DMS153 (cell line): ENCODE measurements at places on chromosomes 12 and 14.

DNA sequence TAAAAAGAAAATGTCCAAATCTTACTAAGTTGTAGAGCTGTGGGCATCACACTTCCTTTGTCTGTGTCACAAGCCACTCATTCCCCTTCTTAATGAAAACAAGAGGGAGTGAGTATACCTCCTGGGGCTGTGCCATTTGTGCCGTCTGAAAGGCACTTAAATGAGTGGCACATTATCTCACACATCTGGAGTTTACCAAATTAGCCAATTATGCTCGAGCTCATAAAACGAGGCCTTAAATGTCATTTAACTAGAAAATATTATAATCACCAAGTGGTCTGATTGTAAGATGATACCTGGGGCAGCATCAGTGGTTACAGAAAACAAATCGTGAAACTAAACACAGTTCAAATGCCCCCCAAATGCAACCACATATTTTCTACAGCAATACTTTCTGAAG is 146.1 kb downstream of the PAX9 start:
- DNase-seq, result no peak

DNA sequence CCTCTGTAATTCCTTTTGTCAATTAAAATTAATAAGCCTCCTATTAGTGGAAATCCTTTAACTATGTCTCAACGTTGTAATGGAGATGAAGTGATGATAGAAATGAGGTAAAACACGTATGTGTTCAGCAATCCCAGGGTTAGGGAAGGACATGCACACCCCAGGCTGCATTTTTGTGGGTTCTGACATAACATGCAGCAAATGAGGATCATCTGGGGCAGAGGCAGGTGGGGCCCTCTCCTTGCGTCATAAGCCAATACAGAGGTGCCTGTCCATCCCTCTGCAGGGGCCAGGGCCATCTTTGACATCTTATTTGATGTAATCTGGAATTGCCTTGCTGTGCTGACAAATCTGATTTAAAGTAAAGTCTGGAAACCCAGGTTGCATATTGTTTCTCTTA is 73.2 kb downstream of the MYRFL start:
- no peak for DNase-seq

GRCh38 chr12:10753059-10753458 is 29.9 kb upstream of the YBX3 start:
- DNase-seq, result no peak

GRCh38 chr12:104291867-104292524 is 11.5 kb upstream of the EID3 start:
- DNase-seq, result no peak

DNA sequence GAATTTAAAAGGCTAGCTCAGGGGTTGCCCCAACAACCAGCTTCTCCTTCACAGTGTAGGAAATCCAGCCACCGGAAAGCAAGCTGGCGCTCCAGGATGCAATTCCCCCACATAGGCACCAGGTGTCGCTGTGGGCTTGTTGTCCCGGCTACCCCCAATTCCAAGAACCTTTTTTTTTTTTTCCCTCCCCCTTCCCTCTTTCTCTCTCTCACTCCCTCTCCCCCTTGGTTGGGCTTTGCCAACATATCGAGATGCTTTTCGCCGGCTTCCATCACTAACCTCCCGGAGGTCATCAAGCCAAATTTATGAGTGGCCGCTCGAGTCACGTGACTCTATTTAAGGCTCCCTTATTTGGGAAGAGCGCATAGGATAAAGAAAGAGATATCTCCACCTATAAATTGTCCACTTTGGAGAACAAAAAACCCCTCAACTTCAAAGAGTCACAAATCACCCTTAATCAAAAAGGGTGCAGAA is at the start of gene HOXC5:
Gene HOXC5 (plus strand): TSS at position 424 of the 474 bp plus-strand sequence. CDS start 73 bp downstream, outside the sequence.
- DNase-seq, result no peak

DNA sequence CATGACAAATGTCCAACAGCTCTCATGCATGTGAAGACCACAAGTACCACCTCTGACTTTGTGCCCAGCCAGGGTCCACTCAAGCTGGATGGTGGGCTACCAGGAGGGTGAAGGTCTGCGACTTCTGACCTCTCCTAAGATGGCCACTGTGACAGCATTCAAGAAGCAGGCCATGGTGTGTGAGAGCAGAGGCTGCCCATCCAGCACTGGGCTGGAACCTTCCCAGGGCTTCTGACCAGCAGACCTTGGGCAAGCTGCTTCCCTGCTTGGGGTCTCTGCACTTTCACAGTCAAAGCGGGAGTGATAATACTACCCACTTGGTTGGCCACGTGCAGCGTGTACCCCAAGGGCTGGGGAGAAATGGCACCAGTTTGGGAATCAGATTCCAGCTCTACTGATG is 10.4 kb downstream of the MMAB start:
- DNase-seq, result no peak

GRCh38 chr12:107736914-107737313 is 24.0 kb downstream of the PRDM4 start:
- no peak for DNase-seq

- no peak for DNase-seq
These were observed 183.8 kb downstream of the STXBP6 start for GRCh38 chr14:24866067-24866639.

- DNase-seq, result no peak
These were observed 36.0 kb downstream of the P2RX4 start for GRCh38 chr12:121245951-121246350.

DNA sequence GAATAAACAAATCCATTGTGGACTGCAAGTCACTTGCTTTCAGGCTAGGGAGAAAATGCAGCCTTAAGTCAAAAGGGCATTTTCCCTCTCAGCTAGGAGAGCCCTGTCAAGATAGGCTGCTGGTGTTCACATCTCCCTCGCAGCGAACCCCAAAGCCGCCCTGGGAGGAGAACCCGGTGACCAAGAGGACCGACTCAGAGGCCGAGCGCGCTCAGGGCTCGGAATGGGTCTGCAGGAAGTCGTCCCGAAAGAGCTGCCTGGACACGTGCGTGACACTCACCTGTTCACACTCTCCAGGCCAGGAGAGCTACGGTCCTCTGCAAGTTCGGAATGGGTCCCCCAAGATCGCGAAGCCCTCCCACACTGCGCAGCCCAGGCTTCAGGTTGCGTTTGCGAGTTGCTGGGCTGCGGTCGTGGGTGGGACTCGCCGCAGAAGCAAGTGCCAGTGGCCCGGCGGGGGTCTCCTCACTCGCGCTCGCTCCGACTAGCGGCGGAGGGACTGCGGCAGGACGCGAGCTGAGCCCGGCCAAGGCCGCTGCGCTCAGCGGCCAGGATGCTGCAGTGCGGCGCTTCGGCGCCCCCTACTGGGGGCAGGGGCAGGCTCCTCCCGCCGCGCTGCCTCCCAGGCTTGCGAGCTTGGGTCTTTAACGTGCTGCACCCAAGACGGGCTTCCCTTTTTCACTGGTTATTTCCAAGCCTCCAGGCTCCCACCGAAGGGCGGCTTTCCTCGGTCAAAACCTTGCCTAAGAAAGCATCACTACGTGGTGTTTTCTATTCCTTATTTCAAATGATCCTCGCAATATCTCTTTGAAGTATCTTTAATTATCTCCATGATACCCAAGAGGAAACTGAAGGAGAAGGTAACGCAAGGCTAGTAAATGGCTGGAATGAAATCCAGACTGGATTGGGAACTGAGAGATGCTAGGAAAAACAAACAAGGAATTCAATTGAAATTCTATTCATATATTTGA is at the start of gene RERG:
Gene RERG (minus strand): TSS at position 503 of the 971 bp plus-strand sequence. CDS start 3,928 bp downstream, outside the sequence.
- DNase-seq, result peak; percentile 67

GRCh38 chr12:27946421-27946820 is 26.1 kb downstream of the PTHLH start:
- no peak for DNase-seq

- no peak for DNase-seq
These were observed 12.0 kb upstream of the GALNT6 start for GRCh38 chr12:51403159-51403558.

DNA sequence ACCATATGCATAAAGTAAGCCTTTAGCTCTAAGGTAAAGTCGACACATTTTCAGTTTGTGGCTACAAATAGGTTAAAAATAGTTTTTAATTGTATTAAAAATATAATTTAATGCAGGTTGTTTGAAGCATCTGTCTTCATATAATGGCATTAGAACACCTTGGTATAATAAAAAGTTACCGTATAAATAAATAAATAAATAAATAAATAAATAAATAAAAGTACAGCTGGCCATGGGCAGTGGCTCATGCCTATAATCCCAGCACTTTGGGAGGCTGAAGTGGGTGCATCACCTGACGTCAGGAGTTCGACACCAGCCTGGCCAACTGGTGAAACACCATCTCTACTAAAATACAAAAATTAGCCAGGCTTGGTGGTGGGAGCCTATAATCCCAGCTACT is 15.6 kb downstream of the ZFYVE26 start:
- no peak for DNase-seq

- no peak for DNase-seq
These were observed 20.2 kb upstream of the SELPLG start for GRCh38 chr12:108653922-108654321.

GRCh38 chr14:106837870-106838269 is 1311.5 kb downstream of the TMEM121 start:
- no peak for DNase-seq

DNA sequence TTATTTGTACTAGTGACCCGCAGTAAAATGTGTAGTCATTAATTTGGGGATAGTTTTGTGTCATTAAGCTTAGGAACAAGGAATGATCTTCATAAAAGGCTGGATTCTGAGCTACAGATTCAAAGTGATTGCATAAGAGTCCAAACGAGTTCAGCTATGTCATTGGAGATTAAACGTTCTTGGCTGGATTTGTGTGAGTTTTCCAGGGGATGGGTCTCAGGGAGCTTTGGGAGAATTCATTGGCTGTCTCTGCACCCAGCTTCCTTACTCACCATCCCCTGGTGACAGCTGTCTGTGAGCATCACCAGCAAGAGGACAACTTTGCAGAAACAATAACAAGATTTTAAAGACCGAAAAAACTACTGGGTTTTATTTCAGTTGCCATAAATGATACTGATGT is 130.4 kb downstream of the DAAM1 start:
- no peak for DNase-seq

DNA sequence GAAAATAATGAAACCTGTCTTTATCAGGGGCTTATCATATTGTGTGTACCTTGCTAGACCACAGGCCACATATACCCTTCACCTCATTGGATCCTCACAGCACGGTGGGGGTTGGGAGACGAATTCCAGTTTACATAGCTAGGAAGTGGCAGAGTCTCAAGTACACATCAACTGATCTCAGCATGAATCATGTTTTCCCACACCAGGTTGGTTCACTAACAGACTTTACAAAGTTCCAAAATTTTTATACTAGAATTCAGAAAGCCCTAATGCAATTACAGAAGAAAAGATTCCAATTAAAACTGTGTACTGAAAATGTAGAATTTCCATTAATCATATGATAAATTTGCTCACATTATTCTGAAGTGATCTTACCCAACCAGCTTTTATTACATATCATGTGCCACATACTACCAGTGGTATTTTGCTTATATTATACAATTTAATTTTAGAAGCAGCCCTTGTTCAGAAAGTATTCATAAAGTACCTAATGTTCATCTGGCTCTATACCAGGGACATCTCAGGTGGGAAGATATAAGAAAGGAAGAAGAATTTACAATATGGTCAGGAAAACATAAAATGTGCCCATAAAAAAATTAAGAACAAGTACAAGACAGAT is 196.2 kb downstream of the ITPR2 start:
- DNase-seq, result no peak

DNA sequence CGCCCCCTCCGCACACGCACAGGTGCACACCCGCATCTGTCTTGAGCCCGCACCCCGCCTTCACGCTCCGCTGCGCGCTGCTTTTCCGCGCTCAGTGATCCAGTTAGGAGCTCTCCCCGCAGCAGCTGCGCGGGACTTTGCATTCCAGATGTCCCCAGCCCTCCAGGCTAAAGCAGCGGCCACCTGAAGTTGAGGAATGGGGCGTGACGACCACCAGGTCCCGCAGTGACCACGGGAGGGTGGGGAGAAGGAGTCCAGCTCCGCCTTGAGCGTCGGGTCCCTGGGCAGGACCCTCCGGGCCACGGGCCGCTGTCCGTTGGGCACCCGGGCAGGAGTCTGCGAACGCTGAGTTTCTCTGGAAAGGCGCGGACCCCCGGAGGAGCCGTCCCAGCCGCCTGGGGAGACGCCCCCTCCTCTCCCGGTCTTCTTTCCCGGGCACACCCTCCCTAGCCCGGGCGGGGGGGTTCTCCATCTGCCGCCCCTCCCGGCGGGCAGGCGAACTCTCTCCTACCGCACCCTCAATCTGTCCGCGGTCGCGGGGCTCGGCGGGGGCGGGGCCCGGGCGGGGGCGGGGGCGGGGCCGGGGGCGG is 334 bp upstream of the TMEM132C start:
- no peak for DNase-seq

GRCh38 chr12:91577586-91578539 is 395.2 kb upstream of the DCN start:
- no peak for DNase-seq

DNA sequence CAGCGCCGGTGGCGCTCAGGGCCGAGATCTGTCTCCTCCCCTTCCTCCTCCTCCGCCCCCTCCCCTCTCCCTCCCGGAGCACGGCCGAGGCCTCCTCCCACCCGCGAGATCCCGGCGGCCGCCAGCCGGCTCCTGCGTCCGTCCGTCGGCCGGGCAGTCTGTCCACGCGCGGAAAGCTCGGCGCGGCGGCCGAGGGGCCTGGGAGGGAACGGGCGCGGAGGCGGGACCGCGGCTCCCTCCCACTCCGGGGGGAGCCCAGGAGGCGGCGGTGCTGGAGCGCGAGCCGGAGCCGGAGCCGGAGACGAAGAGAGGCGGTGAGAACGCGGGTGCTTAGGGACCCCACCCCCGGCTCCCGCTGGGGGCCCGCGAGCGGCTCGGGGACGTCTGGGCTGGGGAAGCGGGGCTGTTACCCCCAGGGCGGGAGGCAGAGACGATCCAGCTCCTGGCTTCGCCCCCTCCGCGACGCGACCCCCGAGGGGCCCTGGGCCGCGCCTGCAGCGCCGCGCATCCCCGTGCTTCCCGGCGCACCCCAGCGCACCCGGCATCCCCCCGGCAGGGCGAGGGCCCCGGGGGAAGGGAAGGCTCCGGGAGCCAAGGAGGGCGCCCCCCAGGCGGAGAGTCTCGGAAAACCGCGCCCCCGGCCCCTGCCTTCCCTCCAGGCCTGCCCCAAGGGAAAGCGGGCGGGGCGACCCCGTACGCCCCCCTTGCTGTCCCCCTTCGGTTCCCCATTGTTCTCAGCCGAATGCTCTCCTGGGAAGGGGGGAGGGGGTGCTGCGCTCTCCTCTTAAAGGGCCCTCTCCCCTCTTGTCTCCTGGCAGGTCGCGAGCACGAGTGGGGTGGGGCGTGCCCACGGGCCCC is at the start of gene DTX1:
Gene DTX1 (plus strand): TSS at position 100 of the 858 bp plus-strand sequence. CDS start 1,463 bp downstream, outside the sequence.
- no peak for DNase-seq
